ENCODE measurements at places on chromosomes 7 and 10.

GRCh38 chr7:143967398-143967797, 12.8 kb downstream of the OR2F1 start:
- no peak for DNase-seq

DNA sequence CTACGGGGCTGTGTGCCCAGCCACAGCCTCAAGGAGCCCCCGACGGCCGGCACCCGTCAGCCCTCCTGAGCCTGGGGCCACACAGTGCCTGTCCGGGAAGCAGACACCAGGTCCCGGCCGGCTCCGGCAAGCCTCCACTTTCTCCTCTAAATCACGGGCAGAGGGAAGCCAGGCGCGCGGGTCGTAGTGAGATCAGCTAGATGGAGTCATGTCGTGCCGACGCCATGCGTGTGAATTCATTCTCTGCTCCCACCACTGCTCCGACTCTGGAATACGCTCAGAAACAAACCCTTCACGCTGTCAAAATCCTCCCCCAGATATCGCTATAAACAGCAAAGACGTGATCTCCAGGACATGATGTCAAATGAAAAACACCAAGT, 93.7 kb upstream of the DNAAF5 start:
- no peak for DNase-seq

DNA sequence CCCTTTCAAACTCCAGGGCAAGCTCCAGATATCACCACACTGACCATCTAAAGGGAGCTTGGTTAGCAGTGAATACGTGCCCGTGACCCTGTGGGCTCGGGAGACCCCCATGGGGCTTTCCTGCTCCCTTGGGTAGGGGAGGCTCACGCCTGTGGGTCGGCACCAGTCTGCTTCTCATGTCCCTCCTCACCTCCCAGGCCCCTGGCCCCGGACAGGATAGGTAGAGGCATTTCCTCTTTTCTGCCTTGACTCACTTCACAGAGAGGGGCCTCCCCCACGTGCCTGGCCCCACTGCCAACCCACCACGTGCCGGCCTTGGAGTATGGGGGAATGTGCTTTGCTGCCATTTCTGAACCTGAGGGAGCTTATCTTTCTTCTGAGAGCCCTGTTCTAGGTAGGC, 131.3 kb upstream of the FAM20C start:
- no peak for DNase-seq

- no peak for DNase-seq
Observed at GRCh38 chr7:111089822-111090426, 1.0 kb upstream of the LRRN3 start.

DNA sequence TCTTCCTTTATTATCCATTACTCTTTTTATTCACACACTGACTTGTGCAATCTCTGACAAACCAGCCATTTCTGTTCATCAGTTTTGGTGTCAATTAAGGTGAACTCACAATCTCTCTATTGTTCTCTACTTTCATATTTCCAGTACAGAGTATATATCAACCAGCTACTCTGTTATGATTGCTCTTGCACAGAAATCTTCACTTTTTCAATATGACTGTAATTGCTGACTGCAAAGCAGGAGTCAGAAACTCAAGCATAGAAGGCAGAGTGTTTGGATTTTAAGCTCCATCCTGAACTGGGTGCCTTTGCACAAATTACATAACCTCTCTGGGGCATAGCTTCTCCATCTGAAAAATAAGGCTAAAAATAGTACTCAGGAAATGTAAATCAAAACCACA, 1042.0 kb downstream of the GRM8 start:
- DNase-seq = no peak

DNA sequence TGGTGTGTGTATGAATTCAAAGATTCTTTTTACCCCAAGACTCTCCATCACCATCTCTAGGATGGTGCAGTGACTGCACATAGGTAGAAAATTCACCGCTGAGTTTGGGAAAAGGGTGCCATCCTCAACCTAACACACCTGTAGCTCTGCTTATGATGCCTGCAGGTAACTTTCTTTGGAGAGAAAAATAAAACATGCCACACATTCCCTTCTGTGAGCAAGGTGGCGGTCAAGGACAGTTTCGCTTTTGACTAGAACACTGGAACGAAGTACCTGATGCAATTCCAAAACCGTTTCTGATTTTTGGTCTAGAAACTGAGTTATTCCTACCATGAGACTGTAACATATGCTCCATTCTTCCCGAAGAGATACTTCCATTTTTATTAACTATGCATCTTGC, 205.6 kb downstream of the FGFR2 start:
- DNase-seq = no peak

DNA sequence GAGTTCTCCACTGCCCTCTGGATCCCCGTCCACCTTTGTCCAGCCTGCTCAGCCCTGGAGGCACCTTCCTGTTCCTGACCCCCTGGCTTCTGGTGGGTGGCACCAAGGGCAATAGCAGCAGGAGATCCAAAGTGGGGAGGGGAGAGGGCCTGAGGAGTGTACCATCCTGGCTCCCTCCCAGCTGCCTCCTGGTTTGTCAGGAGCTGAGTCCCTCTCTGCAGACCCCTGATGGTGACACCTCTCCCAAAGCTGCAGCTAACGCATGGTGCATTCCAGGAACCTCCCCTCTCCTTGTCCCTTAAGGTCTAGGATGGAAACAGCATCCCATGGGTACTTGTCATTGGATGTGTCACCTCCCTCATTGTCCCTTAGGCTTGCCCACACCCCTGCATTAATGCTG, 39.6 kb downstream of the VSTM4 start:
- DNase-seq = no peak

DNA sequence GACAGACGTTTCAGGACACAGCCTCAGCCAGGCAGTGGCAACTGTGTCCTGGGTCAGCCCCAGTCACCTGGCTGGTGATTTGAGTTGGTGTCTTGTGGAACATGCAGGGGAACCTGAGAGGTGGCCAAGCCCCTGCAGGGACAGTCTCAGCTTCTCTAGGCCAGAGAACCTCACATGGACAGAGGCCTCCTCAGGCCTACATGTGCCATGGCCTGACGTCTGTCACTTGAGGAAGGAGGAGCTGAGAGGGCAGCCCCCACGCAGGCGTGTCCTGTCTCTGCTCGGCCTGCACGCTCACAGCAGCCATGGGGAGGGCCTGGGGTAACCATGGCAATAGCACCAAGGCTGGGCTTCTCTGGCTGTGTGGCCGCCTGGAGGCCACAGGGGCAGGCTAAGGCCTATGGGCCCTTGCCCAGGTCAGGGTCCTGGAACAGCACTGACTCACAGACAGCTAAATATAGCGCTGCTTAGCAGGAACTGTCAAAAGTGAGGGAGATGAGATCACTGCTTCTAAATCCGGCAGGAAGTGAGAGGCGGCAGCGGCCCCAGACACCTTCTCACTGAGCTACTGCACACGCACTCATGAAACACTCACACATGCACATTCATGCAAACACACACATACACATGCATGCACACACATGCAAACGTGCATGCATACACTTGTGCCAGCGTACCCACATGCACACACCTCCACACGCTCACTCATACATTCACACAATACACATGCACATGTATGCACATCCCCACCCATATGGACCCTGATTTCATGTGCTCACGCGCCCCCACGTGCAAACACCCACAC, 57.0 kb downstream of the YKT6 start:
- peak; percentile 92 for DNase-seq

DNA sequence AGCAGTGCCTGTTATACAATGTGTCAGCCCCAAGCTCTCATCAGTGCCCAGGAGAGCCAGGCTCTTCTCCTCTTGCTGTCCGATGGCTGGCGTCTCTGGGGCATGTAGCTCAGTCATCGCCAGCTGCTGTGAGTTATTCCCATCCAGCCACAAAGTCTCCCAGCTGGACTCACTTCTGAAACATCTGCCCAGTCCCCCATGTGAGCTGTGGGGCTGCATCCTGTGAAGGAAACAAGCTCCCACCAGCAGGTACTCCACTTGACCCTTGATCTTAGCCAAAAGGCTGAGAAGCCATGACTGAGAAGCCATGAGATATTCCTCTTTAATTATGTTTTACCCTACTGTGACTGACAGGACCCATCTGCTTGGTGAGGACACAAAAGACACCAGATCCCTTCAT, 212.7 kb upstream of the IGFBP3 start:
- DNase-seq = no peak

- DNase-seq = no peak
Observed at GRCh38 chr10:99682032-99682431, 22.7 kb downstream of the ENTPD7 start.

DNA sequence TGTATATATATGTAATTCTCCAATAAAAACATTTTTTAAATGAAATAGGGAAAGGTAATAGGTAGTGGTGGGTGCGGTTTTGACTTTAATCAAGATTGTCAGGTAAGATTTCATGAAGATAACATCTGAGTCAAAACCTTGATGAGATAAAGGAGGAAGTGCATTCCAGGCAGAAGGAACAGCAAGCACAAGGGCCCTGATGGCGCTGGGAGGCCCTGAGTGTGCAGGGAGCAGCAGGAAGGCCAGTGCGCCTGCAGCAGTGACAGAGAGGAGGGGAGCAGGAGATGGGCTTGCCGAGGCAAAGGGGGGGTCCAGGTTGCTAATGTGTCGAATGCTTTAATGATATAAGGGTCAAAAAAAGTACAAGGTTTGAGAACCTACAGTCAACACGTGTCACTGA, 69.8 kb downstream of the GNA12 start:
- DNase-seq = no peak

DNA sequence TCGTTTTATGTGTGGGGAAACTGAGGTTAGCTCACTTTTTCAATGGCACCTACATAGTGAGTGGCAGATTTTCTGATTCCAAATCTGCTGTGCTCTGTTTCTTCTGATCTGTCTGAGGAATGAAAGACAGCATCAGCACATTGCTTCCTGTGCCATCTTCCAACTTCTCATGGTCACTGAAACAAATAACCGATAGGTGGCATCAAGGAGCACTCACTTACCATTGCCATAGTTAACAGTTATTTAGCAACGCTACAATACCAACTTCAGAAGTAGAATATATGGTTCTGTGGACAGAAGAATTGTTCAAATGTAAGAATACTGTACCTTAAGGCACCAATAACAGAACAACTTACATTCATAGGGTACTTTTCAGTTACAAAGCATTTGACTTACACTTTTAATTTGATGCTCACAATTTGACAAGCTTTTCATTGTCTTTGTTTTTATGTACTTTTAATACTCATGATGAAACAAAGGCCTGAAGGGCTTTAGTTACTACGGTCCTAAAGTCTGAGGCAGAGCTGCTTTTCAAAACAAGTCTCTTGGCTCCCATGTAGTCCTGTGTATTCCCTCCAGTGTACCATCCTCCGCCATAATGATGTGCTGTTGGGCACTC, 228.9 kb upstream of the TCF7L2 start:
- peak; percentile 32 for DNase-seq

- no peak for DNase-seq
Observed at GRCh38 chr10:5971886-5972285, 5.5 kb downstream of the IL15RA start.

GRCh38 chr7:42381161-42381560, 144.2 kb upstream of the GLI3 start:
- DNase-seq = no peak

GRCh38 chr7:156722043-156722826, 81.7 kb downstream of the RNF32 start:
- no peak for DNase-seq

- DNase-seq = no peak
Observed at GRCh38 chr7:8283968-8284367, 22.0 kb upstream of the ICA1 start.

GRCh38 chr7:4500812-4501211, 181.3 kb upstream of the FOXK1 start:
- DNase-seq = no peak

DNA sequence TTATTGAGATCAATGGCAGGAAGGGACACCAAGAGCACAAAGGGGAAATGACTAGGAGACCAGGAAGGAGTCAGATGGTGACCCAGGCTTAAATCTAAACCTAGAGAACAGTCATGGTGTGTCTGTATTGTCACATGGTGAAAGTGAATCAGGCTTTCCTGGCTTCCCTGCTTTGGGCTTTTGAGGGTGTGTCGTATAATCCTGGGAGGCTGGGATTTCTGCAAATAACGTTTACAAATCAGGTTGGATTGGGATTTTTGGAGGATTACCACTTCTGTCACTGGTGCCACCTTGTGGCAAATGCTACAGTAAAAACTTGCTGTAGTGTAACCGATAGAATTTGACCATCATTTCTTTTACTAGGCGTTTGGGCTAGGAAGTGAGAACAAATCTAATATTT, 502.6 kb downstream of the NRG3 start:
- peak; percentile 18 for DNase-seq

- DNase-seq = no peak
Observed at GRCh38 chr7:28847176-28847575, 111.0 kb downstream of the TRIL start.

DNA sequence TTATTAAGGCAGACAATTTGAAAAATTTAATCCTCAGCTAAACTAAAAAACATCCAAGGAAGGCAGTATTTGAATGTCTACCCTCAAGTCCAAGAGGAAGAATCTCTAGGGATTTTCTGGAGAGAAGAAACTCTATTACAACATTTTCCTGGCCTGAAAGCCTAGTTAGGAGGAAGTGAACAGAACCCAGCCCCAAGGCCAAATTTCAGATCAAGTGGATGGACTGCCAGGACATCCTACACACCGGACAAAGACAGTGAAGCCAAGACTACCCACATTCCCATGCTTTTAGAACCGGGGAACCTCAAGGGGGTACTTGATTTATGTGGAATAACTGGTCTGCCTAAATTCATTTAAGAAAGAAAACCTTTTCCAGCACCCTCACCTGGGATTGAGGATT, 108.9 kb upstream of the MEOX2 start:
- DNase-seq = no peak

- DNase-seq = no peak
Observed at GRCh38 chr10:83869898-83870297, 269.4 kb upstream of the GHITM start.

GRCh38 chr7:127383123-127383835, 9.2 kb downstream of the ZNF800 start:
- no peak for DNase-seq

DNA sequence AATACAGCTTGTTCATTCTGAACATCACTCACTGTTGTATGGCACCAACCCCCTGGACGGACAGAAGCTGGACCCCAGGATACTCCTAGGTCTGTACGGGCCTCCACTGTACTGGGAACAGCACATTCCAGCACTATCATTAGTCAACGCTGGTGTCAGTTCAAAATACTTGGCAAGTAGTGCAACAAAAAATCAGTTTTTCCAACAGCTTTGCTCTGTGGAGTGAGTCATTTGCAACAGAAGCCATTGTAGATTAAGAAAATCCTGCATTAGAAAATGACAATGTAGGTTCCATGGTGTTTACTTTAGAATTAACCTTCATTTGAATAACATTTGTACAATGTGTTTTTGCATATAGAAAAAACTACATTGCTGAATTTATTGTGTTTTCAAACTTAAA, 266.6 kb downstream of the HDAC9 start:
- DNase-seq = no peak

GRCh38 chr7:47282790-47283496, 299.0 kb downstream of the TNS3 start:
- DNase-seq = no peak
